Aorta (tissue), 5 donors: ENCODE measurements at places on chromosomes 16 and 17. TPM values are rescaled to one million over a fixed set of nuclear protein-coding genes. Genes with fewer than 3 reads are reported as not detected.

TMEM100 gene
- 1.5 TPM for polyA plus RNA-seq

WFIKKN1 gene
- 2.2 TPM for polyA plus RNA-seq

USP22 gene
- polyA plus RNA-seq, result 41.5 TPM

C17orf78 gene
- polyA plus RNA-seq, result 3.0 TPM

KRTAP2-4 gene
- not detected for polyA plus RNA-seq

HS3ST3B1 gene
- not detected for polyA plus RNA-seq

DNA sequence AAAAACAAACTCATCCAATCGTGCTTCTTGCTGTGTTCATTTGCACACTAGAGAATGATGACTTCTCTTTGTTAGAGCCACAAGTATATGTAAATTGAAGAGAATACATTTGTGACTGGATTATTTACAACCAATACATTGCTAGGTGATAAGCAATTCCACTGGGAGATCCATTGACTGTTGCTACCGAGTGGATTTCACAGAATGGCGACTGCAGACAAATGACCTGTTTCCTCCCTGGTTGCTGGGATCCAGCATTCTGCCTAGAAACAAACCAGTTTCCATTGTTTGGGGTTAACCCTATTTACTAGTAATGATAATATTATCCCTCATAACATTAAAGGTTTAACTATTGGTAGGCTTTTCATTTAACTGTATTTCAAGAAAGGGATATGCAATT is 36.9 kb upstream of the CPHXL start:
- H3K27ac ChIP-seq, result no peak overlapping the region
- DNase-seq, result no peak
- H3K27me3 ChIP-seq, result no peaks in the 10 kb centered on the region
- no peaks in the 10 kb centered on the region for H3K36me3 ChIP-seq

GRCh38 chr16:70568601-70569237 is 45.1 kb downstream of the SF3B3 start:
- H3K36me3 ChIP-seq, result peaks cover 1% of the 10 kb centered on the region
- peaks cover 3% of the 10 kb centered on the region for H3K4me1 ChIP-seq
- no peaks in the 10 kb centered on the region for H3K27me3 ChIP-seq
- no peak for DNase-seq
- no peak overlapping the region for H3K4me3 ChIP-seq
- no peak overlapping the region for H3K27ac ChIP-seq

DNA sequence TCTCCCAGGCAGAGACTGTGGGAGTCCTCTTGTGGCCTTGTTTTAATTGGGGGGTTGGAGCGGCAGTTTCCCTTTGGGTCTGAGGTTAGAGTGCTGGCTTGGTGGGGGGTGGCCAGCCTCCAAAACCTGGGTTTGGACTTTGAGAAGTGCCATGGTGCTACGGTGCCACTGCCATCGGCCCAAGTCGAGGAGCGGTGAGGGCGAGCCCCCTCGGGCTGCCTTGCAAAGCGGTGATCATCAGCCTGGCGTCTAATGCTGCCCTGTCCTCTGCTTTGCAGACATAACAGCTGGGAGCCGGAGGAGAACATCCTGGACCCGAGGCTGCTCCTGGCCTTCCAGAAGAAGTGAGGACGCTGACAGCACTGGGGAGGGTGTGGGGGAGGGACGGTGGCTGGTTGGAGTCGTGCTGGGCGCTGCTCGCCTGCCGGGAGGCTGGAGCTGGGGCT is 1.2 kb downstream of the CBX2 start:
- DNase-seq, result no peak
- H3K27ac ChIP-seq, result no peak overlapping the region
- no peaks in the 10 kb centered on the region for H3K36me3 ChIP-seq
- H3K27me3 ChIP-seq, result no peaks in the 10 kb centered on the region
- H3K4me3 ChIP-seq, result no peak overlapping the region

GRCh38 chr17:17728550-17729251 is 47.4 kb downstream of the RAI1 start:
- no peak overlapping the region for H3K4me3 ChIP-seq
- H3K4me1 ChIP-seq, result no peaks in the 10 kb centered on the region
- peak; percentile 38 for DNase-seq
- no peaks in the 10 kb centered on the region for H3K36me3 ChIP-seq
- no peak overlapping the region for H3K27ac ChIP-seq
- H3K27me3 ChIP-seq, result no peaks in the 10 kb centered on the region

DNA sequence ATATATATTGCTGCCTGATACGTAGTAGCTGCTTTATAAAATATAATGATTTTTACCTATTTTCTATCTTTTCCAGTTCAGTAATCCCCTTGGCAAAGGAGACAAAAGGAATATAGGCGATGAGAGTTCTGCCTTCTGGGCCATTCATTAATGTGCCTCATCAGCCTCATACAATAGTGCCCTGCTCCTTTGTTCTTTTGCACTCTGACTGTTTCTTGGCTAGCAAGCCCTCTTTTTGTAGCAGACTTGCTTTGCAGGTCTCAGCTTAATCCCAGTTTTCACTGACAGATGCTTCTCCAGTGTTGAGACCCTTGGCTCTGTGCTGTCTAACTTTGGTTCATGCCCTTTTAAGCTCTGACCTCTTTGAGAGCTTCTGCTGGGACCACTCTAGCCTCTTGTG is 10.4 kb downstream of the HSD17B2 start:
- no peaks in the 10 kb centered on the region for H3K36me3 ChIP-seq
- no peak overlapping the region for H3K27ac ChIP-seq
- H3K4me3 ChIP-seq, result no peak overlapping the region
- no peak for DNase-seq
- no peaks in the 10 kb centered on the region for H3K4me1 ChIP-seq
- peaks cover 3% of the 10 kb centered on the region for H3K27me3 ChIP-seq

DNA sequence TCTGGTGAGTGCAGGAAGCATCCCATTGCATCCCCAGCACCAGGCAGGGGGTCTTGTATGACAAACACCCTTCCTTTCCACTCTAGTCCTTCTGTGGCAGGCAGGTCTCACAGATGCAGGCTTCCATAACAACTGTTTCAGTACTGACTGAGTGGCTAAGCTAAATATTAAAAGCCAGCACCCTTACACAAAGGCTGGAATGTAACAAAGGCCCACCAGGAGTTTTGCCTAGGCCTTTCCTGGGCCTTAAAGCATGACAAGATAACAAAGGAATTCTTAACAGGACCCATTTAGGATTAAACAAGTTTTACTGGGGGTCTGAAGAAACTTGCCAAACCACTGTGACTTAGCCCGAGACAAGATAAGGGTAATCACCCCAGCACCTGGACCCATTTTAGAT is 228.9 kb upstream of the RPL38 start:
- no peaks in the 10 kb centered on the region for H3K36me3 ChIP-seq
- H3K4me1 ChIP-seq, result no peaks in the 10 kb centered on the region
- DNase-seq, result no peak
- H3K4me3 ChIP-seq, result no peak overlapping the region
- H3K27me3 ChIP-seq, result no peaks in the 10 kb centered on the region

- no peak overlapping the region for H3K27ac ChIP-seq
- H3K4me1 ChIP-seq, result no peaks in the 10 kb centered on the region
- no peak for DNase-seq
These were observed 16.4 kb downstream of the SLC5A10 start for GRCh38 chr17:18968345-18968744.

DNA sequence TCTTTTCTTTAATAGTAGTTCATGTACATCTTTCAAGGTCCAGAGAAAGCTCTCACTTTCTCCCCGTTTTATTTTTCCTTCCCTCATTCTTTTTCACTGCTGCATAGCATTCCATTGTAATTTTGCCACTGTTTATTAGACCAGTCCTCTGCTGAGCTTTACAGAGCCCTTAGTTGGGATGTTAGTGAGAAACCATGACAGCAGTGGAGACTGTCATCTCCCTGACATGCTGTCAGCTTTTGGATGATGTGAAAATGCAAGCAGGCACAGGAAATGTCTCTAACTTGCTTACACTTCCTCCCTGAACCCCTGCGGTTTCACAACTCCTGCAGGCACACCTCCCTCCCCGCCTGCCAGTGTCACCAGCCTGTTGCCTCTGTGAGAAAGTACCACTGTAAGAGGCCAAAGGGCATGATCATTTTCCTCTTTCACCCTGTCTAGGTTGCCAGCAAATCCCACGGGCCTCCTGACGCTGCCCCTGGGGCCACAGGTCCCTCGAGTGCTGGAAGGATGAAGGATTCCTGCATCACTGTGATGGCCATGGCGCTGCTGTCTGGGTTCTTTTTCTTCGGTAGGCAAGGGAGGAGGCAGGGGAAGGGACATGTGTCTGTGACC is at the start of gene ITGAL:
Gene ITGAL, plus strand, starts transcription at position 415 of the 615 bp plus-strand sequence. Its CDS starts 96 bp downstream, at position 511.
- no peaks in the 10 kb centered on the region for H3K4me1 ChIP-seq
- H3K4me3 ChIP-seq, result no peak within 1 kb of the TSS
- H3K27ac ChIP-seq, result no peak within 1 kb of the TSS
- peak; percentile 74 for DNase-seq
- no peaks in the 10 kb centered on the region for H3K36me3 ChIP-seq
- H3K27me3 ChIP-seq, result no peaks in the 10 kb centered on the region

- no peaks in the 10 kb centered on the region for H3K27me3 ChIP-seq
- no peak overlapping the region for H3K27ac ChIP-seq
- H3K4me1 ChIP-seq, result no peaks in the 10 kb centered on the region
- no peaks in the 10 kb centered on the region for H3K36me3 ChIP-seq
- H3K4me3 ChIP-seq, result no peak overlapping the region
These were observed 2.2 kb downstream of the MLYCD start for GRCh38 chr16:83901101-83901500.

- H3K4me1 ChIP-seq, result no peaks in the 10 kb centered on the region
- no peak overlapping the region for H3K4me3 ChIP-seq
- no peaks in the 10 kb centered on the region for H3K36me3 ChIP-seq
- no peak overlapping the region for H3K27ac ChIP-seq
These were observed 54.7 kb downstream of the CBFA2T3 start for GRCh38 chr16:88922114-88922825.

- no peak overlapping the region for H3K27ac ChIP-seq
- H3K36me3 ChIP-seq, result no peaks in the 10 kb centered on the region
- no peak for DNase-seq
- no peaks in the 10 kb centered on the region for H3K27me3 ChIP-seq
These were observed 32.4 kb downstream of the NDEL1 start for GRCh38 chr17:8468127-8468526.

- no peaks in the 10 kb centered on the region for H3K27me3 ChIP-seq
- H3K36me3 ChIP-seq, result no peaks in the 10 kb centered on the region
- DNase-seq, result no peak
- H3K4me1 ChIP-seq, result no peaks in the 10 kb centered on the region
- H3K4me3 ChIP-seq, result no peak overlapping the region
These were observed 4.7 kb downstream of the VAC14 start for GRCh38 chr16:70796301-70796700.

DNA sequence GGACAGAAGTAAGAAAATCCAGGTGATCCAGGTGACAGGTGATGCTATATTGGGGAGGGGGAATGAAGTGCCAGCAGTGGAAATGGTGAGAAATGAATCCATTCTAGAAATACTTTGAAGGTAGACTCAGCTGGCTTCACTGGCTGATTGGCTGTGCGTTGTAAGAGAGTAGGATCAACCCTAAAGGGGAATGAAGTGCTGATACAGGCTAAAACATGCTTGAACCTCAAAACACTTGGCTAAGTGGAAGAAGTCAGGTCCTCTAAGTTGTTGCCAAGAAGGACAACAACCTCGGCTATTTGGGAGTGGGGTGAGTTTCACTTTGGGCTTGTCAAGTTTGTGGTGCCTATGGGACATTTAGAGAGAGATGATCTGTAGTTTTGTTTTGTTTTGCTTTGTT is 24.1 kb upstream of the SCNN1B start:
- no peaks in the 10 kb centered on the region for H3K27me3 ChIP-seq
- H3K36me3 ChIP-seq, result no peaks in the 10 kb centered on the region
- no peak for DNase-seq
- no peak overlapping the region for H3K4me3 ChIP-seq
- H3K27ac ChIP-seq, result no peak overlapping the region

DNA sequence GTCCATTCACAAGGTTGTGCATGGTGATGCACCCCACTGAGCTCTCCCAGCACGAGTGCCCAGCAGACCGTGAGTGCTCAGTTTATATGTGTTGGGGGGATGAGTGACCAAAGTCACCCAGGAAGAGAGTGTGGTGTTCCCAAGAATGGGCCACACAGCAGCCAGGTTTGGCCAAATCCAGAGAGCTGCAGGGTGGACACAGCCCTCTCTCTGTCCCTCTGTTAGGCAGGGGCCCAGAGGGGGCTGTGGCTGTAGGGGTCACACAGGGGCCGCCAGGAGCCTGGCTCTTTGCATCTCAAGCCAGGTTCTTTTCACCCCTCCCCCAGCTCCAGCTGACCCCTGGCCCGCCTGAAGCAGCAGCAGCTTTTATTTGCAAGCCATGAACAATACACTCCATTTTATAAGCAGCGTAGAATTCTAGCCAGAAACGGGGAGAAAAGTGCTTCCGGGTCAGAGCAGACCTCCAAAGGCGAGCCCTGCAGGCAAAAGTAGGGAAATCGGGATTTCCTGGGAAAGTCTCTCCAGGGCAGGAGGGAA is 13.3 kb downstream of the COTL1 start:
- H3K27me3 ChIP-seq, result no peaks in the 10 kb centered on the region
- no peak overlapping the region for H3K27ac ChIP-seq
- no peak for DNase-seq
- no peaks in the 10 kb centered on the region for H3K4me1 ChIP-seq
- H3K36me3 ChIP-seq, result no peaks in the 10 kb centered on the region
